RPMI7951 (cell line): ENCODE measurements at places on chromosomes 1 and 21.

DNA sequence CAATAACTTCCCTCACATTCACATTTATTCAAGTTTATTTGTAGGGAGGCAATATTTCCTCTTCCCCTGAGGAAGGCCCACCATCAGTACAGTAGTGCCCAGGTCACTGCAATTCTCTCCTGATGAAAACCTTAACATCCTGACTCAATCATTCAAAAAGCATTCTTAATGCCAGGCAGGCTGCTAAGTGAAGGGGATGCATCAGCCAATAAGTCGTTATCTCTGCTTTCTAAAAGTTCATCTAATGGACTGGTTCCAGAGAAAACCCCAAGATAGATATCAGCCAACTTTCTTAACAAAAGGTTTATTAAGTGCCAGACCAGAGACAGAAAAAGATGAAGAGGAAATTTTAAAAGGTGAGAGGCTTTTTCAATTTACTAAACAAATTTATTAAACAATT lies 17.3 kb downstream of the OTUD7B start:
- DNase-seq: no peak

- no peak for DNase-seq
These were observed 396 bp downstream of the ELAVL4 start for GRCh38 chr1:50109116-50109515.

DNA sequence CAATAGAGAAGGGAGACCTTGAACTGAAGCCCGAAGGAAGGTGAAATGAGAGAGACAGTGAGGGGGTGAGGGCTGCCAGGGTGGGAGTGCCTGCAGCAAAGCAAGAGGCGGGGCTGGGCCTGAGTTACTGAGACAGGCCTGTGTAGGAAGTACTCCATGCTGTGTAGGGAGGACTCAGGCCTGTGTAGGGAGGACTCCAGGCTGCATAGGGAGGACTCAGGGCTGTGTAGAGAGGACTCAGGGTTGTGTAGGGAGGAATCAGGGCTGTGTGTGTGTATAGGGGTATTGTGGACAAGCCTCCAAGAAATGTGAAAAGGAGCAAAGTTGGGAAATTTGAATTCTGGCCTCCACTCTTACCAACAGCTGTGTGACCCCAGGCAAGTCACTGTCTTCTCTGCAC lies 133.8 kb upstream of the CACNA1E start:
- no peak for DNase-seq

- DNase-seq: peak; percentile 56
These were observed 7.9 kb downstream of the CRABP2 start for GRCh38 chr1:156697481-156697880.

- peak; percentile 36 for DNase-seq
These were observed 951 bp downstream of the GGPS1 start for GRCh38 chr1:235329139-235329902.

DNA sequence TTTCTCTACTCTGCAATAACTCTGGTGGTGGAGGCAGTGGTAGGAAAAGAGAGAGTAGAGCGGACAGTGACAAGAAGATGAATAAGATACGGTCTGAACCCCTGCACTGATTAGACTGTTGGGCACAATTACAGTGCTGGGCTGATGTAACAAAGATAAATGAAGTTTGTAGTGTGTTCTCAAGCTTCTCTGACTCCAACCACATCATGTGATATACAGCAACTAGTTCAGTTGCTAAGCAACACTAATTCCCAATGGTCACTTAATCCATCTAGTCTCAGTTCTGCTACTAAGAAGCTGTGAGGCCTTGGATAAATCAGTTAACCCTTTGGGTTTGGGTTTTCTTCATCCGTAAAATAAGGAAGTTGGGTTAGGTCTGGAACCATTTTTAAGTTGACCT lies 17.3 kb downstream of the DDR2 start:
- DNase-seq: no peak

- no peak for DNase-seq
These were observed 16.3 kb downstream of the IER5 start for GRCh38 chr1:181104790-181105133.

DNA sequence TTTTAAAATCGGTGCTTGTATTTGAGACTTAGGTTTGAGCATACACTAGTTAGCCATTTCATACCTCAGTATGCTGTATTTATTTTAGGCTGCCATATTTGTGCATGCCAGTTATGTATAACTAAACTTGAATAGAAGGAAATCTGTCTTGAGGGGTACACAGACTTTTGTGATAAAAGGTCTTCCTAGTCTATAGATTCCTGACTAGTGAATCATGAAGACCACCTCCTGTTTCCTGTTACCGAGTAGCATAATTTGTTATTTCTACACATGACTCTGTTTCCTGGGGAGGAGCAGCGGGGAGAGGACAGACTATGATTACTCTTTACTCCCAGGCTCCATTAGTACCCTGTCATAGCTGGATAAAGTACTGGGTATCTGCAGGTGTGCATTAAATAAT lies 316.8 kb upstream of the SNX7 start:
- no peak for DNase-seq

DNA sequence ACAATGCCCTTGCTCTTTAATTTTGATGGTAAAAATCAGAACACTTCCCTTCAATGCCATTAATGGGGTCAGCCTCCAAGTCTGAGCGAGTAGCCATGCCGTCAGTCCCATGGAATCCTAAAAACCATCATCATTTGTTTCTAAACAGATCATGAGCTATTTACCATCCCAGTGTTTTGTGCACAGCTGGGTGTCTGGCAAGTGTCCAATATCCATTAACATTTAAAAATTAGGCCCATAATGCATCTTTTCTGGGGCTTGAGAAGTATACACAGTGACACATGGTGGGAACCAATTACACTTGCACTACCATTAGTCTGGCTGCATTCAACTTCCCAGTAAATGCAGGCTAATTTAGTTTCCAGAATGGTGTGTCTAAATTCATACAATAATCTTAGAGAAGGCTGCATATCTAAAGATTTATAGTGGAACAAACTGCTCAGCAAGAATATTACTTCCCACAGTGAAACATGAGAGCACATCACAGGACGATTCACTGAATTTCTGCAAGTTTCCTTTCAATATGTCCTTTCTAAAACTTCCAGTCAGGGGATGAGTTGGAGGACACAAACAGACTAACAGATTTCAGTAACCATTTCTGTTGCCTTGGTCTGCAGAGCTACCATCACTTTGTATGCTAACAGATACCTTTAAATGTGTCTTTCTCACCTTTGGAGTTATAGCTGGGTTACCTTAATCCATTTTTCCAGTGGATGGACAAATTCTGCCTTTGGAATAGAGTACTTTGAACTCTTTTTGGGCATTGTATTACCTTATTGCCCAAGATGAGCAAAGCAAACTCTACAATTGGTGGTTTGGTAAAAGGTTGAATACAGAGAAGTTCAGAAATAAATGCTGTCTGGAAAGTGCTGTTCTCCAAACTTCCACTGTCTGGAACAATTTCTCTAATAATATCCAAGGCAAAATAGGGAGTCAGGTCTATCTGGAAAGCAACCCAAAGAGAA lies 258.0 kb downstream of the PTBP2 start:
- no peak for DNase-seq

DNA sequence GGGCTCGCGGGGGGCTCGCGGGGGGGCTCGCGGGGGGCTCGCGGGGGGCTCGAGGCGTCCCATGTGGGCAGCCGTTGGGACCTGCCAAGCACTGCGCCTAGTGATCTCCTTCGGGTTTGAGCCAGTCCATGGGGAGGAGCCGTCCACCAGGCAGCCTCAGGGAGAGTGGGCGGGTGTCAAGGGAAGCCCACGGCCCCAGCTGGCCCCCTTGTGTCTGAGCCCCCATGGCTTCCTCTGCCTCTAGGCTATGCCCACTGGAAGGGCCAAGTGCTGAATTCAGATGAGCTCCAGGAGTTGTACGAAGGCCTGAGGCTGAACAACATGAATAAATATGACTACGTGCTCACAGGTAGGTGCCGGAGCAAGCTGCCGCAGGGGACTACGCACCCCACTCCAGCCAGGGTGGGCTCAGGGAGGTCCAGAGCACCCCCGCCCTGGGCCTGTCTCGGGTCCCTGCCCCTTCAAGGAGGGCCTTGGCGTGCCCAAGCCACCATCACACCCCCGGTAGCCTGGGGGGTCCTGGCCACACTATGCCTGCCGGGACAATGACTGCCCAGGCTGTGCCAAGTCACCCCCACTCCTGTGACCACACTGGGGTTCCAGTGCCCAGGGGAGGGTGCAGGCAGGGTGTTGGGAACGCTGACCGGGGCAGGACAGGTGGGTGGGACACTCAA lies 22.6 kb downstream of the PDXK start:
- DNase-seq: no peak

GRCh38 chr1:234780531-234781162 lies 170.7 kb upstream of the IRF2BP2 start:
- peak; percentile 15 for DNase-seq

GRCh38 chr1:198588845-198589244 lies 48.4 kb upstream of the ATP6V1G3 start:
- DNase-seq: no peak

- DNase-seq: no peak
These were observed 303.9 kb downstream of the SEC16B start for GRCh38 chr1:177665935-177666334.

DNA sequence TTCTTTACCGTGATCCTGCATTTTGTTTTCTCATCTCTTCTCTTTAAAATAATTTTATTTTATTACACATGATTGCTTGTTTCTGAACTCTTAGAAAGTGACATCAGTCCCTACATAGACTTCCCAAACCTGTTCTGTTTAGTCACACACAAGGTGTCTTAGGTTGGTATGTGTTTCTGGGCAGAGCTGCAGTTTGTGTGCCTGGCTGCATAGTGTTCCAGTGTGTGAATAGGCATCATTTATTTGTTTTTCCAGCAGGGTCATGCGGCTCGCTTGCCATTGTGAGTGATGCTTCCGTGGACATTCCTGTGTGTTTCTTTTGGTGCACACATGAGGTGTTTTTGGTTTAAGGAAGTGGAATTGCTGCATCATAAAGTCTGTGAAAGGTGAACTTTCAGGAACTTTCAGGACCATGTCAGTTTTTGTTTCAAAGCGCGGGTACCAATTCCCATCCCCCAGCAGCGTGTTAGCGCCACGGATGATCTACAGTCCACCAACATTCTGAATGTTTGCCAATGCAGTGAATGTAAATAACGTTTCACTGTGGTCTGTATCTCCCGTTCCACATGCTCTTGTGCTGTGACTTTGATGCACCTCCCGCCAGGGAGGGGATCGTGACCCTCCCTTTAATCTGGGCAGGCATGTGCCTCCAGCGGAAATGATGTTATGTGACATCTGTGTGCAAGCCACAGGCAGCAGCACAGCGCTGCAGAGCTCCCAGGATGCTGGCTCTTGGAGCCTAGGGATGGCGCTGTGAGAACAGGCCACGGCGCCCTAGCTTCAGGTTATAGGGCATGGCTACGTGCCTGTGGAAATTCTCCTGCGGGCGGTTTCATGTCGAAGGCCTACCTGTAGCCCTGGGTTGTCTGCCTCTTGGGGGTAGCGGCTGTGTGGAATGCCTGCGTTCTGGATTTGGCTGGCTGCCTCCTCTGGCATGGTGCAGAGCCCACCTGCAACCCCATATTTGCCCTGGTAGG lies 144.6 kb upstream of the COL6A1 start:
- no peak for DNase-seq

DNA sequence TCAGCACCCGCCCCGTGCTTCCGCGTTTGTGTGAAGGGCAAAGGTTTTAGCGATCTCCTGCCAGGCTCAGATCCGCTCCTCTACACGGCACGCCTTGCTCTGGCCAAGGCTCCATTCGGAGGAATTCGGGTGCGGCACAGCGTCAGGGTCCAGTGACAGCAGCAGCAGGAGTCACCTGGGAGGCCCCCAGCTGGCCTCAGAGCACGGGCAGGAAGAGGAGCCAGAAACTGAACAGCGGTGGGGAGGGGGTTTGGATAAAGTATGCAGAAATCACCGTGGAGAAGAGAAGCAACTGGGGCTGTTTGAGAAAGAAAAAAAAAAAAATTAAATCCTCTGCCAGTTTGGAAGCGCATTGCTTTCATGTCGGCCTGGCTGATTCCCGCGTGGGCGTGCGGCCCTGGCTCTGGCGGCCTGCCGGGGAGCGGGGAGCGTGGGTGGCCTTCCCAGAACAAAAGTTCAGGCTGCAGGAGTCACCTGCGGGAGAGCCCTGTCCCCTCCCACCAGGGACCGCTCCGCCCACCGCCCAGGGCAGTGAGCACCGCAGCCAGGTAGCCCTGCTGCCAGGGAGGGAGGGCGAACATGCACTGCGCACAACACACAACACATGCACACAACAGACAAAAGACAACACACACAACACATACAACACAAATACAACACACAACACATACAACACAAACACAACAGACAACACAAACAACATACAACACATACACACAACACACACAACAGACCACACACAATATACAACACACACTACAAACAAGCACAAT lies 107.6 kb downstream of the ETS2 start:
- DNase-seq: peak; percentile 57

- peak; percentile 25 for DNase-seq
These were observed 178.8 kb upstream of the NFIA start for GRCh38 chr1:60903591-60903990.

GRCh38 chr1:60425528-60425927 lies 352.0 kb upstream of the C1orf87 start:
- DNase-seq: no peak

- no peak for DNase-seq
These were observed 33.7 kb downstream of the WNT9A start for GRCh38 chr1:227913764-227914721.

DNA sequence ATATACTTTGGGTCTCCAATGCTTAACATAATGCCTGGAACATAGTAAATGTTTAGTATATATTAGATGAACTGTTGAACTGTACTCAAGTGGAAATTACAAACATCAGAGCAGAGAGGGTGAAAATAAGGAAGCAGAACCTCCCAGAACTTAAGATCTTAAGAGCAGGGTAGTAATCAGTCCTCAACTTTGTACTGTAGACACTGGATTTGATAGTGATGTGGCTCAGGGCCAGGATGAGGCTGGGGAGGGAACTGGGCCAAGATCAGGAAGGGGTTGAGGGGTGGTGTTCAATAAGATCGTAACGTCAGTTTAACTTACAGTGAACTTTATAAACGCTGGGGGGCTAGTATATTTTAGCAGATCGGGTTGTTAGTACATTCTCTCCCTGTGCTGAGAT lies 15.4 kb downstream of the MPZL1 start:
- no peak for DNase-seq

DNA sequence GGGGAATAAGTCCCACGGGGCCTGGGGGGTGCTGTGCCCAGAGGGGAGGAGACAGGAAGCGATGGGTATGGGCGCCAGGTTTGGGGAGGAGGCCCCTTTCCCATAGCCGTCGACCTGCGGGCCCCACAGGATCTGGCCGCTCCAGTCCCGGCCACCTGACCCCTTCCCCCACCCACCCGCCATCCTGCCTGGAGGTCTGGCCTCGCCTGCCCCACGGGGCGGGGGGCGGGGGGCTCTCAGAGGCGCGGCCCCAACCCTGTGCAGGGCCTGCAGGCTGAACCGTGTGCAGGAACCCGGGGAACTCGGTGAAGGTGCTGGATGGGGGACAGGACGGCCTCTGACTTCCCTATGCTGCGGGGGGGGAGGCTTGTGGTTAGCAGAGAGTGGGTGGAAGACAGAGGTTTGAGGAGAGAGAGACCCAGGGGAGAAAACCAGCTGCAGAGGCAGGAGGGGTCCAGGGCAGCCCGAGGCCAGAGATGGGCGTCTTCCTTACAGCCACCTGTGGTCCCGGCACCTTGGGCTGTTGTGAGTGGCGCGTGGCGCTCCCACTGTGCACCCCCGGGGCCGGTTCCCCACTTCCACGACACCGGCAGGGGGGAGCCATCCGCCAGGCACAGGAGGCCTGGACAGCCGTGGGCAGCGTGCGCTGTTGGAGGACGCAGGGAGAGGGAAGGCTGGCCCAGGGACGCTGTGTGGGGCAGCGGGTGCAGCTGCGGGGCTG lies 2.5 kb upstream of the TNFRSF18 start:
- peak; percentile 45 for DNase-seq

- no peak for DNase-seq
These were observed 196.9 kb downstream of the PRDM2 start for GRCh38 chr1:13896932-13897331.
